Fibroblast of skin of back (primary cell): ENCODE measurements at places on chromosomes 11 and 22.

GRCh38 chr11:18352581-18352980, 30.2 kb downstream of the GTF2H1 start:
- peak; percentile 49 for DNase-seq

- DNase-seq, result no peak
Observed at GRCh38 chr11:48041877-48042695, 61.7 kb downstream of the PTPRJ start.

GRCh38 chr11:50379484-50379883, 346.8 kb downstream of the OR4C45 start:
- no peak for DNase-seq

- no peak for DNase-seq
Observed at GRCh38 chr11:61056571-61056970, 45.7 kb upstream of the CD5 start.

DNA sequence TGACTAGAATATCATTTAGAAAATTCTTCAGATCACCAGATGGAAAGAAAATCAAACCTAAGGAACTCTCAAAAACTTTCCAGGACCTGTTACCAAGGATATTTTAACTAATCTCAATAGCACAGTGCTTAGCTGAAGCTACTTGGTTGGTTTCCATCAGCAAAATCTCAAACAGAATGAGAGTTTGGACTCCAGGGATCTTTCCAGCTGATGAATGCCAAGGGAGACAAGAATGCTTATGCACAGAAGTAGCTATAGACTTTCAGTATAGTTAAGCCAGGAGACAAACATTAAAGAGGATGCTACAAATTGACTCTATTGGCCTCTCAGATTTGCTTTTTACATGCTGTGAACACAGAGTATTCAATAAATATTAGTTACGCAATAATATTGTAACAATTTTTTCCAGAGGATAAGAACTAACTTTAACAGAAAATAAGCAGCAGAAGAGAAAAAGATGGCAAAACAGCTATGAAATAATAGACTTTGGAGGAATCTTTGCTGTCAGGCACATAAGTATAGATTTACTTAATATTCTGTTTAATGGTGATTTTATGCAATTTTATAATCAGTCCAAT, 331.4 kb downstream of the DLG2 start:
- DNase-seq, result no peak

- DNase-seq, result peak; percentile 5
Observed at GRCh38 chr11:107496011-107496410, 38.4 kb upstream of the CWF19L2 start.

- peak; percentile 97 for DNase-seq
Observed at GRCh38 chr11:128503245-128503991, 83.9 kb downstream of the ETS1 start.

DNA sequence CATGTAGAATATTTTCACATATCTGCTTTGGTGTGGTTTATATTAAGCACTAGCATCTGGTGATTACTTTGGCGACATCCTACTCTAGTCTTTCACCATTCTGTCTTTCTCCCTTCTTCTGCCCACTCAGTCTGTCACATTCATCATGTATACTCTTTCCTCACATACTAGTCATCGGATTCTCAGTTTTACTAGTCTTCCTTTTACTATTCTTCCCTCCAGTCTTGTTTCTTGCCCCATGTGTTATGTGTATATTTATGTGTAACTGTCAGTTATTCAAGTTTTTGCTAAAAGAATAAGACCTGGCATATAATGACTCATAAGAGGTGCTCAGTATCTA, 4.6 kb upstream of the DIXDC1 start:
- no peak for DNase-seq

DNA sequence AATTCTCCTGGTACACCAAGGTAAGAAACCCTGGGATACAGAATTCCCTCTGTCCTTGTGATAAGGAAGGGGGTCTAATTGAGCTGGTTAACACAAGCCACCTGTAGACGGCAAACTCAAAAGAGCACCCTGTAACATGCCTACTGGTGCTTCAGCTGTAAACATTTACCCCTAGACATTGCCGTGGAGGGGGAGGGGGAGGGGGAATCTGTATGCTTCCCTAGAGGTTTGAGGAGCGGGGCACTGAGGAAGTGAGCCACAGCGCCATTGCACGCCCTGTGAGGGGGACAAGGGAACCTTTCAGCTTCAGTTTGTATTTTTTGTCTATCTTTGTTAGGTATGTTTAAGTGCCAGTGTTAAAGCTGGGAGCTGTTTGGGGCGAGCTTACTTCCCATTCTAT, 99.8 kb downstream of the AASDHPPT start:
- no peak for DNase-seq

GRCh38 chr11:8019314-8020243, 32.4 kb downstream of the EIF3F start:
- DNase-seq, result peak; percentile 20

- no peak for DNase-seq
Observed at GRCh38 chr22:29988719-29989118, 91.5 kb upstream of the HORMAD2 start.

DNA sequence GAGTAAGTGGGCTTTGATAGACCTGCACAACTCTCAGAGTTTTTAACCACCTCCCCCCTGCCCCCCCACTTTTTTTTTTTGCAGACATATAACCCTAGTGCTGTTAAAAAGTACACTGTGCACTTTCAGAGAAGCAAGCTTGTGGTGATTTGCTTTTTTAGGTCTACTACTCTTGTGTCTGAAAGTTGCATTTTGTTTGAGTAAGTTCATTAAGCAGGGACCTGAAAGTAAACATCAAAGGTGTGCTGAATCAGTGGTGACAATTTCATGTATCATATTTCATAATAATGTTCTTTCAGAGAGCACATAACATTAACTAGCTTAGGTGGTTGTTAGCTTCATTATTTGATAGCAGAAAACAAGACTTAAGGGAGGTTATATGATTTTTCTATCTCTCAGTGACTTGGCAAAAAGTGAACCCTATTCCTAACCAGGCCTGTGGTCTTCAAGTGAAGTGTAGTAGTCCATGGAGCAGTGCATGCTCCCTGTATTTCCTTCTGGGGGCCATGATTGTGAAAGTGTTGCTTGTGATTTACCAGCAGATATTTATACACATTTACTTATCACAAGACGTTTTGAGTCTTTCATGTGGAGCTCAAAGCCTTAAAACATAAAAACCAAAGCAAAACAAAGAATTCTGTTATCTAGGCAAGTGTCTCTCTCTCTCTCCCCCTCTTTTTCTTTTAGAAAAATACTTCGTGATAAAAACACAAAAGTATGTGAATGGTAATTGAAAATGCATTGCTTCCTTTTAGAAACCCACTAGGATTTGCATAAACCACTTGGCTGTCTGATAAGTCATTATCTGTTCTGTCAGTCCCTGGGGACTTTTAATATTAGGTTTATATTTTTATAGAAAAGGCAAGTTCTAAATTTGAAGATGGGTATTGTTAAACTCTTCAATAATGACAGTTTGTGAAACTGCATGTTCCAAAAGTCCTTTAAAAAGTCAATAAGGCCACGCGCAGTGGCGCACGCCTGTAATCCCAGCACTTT, 7.5 kb upstream of the RAG2 start:
- no peak for DNase-seq

GRCh38 chr22:21611210-21611977, 18.4 kb downstream of the YDJC start:
- DNase-seq, result no peak

- no peak for DNase-seq
Observed at GRCh38 chr22:32226326-32227104, 21.6 kb upstream of the RFPL2 start.

- DNase-seq, result peak; percentile 79
Observed at GRCh38 chr11:27158456-27159334, 118.1 kb downstream of the BBOX1 start.

DNA sequence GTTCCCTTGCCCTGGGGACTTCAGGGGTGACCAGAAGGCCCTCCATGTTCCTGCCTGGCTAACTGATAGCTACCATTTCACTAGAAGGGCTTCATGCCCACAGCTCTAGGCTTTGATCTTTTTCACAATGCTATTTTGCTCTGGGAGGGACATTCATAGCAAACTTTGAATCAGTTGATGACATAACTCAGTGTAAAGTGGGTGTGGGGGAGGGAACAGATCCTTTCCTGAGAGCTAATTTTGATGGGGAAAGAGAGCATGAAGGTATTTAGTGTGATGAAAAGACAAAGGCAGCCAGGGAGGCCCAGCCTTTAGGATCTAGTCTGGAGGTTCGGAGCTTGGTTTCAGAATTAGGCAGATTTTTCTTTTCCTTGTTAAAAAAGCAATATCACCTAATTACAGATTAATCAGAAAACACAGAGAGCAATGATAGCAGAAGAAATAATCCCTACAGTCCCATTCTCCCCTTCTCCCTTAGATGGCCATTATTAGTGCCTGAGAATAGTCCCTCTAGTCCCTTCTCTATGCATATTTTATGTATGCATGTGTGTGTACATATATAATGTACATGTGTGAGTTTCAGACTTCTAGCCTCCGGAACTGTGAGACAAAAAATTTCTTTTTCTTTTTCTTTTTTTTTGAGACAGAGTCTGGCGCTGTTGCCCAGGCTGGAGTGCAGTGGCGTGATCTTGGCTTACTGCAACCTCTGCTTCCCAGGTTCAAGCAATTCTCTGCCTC, 46.9 kb downstream of the YWHAH start:
- DNase-seq, result no peak

- DNase-seq, result no peak
Observed at GRCh38 chr11:72856065-72856464, 41.9 kb downstream of the ATG16L2 start.

DNA sequence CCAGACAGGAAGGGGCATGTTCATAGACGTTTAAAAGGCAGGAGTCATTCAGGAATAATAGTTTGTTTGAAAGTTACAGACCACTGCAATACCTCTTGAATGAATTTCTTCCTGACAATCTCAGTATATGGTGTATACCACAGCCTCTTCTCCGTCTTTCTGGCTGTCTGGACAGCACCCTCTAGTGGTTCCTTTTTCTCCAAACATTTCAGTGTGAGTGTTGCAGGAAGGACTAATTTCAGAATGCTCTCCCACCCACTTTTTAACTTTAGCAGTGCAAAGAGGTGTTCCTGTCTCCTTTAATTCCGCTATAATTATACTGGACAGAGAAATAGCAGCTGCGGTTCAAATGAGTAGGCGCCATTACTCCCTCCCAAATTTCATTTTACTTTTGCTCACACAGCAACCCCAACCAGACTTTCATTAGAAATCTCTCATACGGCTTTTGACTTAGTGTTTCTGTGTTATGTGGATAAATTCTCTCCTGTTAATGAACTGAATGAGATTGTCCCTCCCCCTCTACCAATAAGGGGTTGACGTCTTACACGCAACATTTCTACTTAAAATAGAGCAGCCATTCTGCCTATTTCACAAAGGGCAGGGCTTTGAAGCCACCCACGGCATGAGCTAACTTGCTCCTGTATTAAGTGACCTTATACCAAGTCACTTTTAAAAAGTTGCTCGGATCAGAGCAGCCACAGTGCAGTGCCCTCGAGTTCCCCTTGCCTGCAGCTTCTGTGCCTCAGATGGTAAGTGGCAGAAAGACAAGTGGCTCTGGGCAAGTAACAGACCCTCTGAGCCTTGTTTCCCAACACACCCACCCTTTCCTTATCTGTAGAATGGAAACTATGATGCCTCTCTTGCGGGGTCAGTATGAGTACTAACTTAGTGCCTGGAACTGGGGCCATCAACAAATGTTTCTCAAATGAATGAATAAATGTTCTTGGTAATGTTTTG, 368.6 kb downstream of the OPCML start:
- DNase-seq, result peak; percentile 60

GRCh38 chr11:116086426-116086825, 582.2 kb upstream of the CADM1 start:
- DNase-seq, result no peak
